ENCODE measurements at places on chromosomes 13 and 19.

- DNase-seq: no peak
Measured at GRCh38 chr13:47135800-47136503, 239.1 kb upstream of the HTR2A start.

GRCh38 chr19:41455936-41456335 is 13.0 kb downstream of the ERICH4 start:
- DNase-seq: no peak

GRCh38 chr19:634975-635652 is 1.8 kb upstream of the POLRMT start:
- DNase-seq: no peak

GRCh38 chr13:97878431-97879375 is 74.8 kb upstream of the IPO5 start:
- DNase-seq: no peak

GRCh38 chr19:51144482-51145045 is 2.5 kb downstream of the SIGLEC7 start:
- no peak for DNase-seq

DNA sequence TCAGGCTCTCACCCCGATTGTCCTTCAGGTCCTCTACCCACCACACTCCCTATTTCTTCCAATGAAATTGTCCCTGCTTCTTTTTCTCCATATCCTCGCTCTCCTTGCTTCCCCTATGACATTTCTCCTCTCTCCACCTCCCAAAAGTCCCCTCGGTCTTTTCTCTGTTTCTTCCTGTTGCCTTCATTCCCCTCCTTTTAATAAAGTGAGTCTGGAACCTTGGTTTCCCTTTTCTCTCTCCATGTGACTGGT is 676 bp upstream of the ZNF574 start:
- no peak for DNase-seq

GRCh38 chr19:10895920-10896319 is 24.6 kb downstream of the CARM1 start:
- no peak for DNase-seq

GRCh38 chr13:23510979-23511735 is 59.1 kb upstream of the TNFRSF19 start:
- no peak for DNase-seq

- no peak for DNase-seq
Measured at GRCh38 chr13:93561576-93562225, 335.1 kb downstream of the GPC6 start.

- peak; percentile 85 for DNase-seq
Measured at GRCh38 chr19:2887391-2887914, 13.3 kb upstream of the ZNF57 start.

DNA sequence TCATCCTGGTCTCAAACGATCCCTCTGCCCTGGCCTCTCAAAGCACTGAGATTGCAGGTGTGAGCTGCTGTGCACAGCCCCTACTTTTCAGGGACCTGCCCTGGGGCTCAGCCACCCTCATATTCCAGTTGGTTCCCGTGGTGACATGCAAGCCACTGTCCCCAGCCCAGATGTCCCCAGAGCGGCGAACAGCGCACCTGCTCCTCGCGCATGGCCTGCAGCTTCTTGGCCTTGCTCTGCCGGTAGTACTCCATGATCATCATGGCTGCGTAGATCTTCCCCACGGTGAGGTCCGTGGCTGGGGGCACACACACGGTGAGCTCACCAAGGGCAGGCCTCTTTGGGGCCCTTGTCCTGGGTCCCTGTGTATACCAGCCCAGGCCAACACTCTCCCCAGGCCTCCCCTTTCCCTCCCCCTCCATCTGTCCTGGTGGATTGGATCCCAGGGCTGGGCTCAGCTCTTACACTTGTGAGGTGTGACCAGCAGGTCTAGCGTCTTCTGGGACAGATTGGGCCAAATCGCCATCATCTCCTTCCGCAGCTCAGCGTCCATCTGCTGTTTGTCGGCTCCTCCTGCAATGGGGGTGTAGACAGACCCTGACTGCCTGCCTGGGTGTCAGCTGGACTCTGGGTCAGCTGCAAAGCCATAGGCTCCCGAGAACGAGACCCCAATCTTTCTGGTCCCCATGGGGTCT is 64.0 kb downstream of the IER2 start:
- DNase-seq: no peak

DNA sequence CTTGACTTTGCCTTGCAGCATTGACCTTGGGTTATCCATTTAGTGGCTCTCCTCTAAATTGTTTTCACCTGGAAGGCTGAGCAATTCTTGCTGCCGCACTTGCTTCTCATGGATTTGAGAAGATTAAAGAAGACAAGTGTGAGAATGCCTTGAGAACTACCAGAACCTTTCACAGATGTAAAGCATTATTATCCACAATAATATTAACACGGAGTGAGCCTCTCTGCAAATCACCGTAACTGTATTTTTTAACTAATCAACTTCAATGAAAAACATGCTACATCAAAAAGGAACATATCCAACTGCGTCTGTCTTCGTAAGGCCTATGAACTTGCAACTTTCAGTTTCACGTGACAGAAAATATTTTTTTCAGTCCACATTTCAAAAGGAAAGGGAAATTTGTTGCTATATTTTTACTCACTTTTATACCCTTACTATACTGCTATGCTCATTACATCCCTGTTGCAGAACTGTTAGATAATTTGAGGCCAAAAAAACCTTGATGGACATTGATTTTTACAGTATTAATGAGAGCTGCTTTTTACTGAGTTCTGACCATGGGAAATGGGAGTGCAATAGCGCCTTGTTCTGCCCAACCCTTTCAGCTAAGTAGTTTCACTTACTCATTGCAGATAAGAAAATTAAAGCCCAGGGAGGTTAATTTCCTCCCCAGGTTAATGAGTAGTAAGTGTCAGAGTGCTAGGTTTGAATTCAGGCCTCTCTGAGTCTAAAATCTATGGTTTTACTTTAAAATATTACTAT is 93.8 kb upstream of the RAP2A start:
- DNase-seq: no peak

DNA sequence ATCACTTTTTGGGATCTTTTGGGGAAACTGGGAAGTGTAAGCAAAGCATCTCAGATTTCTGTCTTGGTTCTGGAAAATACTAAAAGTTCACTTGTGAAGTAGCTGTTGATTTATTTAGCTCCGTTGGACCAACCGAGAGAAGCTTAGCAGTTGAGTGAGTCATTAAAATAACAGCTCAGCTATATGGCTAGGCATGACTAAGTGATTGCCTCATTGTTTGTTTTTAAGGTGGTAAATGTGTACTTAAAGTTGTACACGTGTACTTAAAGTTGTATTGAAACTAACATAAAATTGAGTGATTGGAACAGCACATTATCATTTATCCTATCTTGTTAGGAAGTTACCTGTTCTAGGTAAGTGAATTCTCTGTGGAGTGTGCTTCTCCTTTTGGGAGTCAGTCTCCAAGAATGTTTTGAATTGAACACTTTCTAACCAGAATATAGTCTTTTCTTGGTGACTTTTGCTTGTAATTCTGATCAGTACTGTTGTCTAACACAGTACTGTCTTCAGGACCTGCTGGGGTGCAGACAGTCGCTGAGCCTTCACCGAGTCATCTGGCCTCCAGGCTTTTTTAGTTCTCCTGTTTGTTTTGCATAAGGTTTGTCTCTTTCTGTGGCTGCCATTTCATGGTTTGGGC is 2.9 kb upstream of the DCUN1D2 start:
- DNase-seq: no peak

- no peak for DNase-seq
Measured at GRCh38 chr19:56141417-56141993, 418 bp downstream of the ZNF444 start.

- DNase-seq: peak; percentile 76
Measured at GRCh38 chr19:49672131-49672919, 4.7 kb upstream of the PRMT1 start.

DNA sequence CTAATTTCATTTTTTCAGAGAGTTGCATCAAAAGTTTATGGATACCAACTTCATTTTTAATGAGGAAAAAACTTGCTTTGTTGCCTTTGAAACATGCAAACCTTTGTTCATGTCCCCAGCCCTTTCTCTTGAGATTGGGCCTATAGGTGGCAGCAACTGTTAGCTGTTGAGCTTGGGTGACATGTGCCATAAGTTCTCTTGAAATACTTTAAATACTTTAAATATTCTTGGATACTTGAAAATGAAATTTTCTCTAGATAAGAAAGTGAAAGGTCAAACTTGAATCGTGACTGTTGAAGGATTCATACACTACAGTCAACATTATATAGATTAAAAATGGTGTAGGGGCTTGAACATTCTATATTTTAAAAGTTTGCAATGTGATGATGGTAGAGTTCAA is 294.9 kb downstream of the NDFIP2 start:
- DNase-seq: peak; percentile 74

- no peak for DNase-seq
Measured at GRCh38 chr19:40995355-40995754, 4.3 kb downstream of the CYP2B6 start.

DNA sequence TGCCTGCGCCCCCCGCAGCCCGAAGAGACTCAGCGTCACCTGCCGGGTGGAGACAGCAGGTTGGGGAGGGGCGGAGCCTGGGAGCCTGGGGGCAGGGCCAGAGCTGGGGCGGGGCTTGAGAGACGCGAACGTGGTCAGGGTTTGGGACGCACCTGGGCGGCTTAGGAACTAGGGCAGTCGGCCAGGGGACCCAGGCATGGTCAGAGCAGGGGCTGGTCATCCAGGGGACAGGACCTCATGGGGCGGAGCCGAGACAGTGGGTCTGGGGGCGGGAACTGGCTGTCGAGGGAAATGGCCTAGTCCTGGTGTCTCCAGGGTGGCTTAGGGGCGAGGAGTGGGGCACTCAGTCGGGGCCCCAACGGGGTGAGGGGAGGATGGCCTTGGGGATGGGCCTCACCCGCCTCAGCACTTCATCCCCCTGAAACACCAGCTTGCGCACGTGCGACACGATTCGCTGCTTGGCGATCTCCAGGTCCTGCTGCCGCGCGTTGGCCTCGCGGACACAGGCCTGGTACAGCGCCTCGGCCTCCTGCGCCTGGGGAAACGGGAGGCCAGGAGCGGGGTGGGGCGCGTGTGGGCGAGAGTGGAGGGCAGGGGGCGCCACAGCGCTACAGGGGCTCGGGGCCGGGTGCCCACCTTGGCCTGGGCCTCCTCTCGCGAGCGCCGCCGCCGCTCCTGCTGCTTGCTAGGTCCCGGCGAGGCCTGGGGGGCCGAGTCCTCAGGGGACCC is 5.8 kb downstream of the GMIP start:
- no peak for DNase-seq

GRCh38 chr13:99384468-99384867 is 77.3 kb upstream of the GPR183 start:
- DNase-seq: peak; percentile 40

- no peak for DNase-seq
Measured at GRCh38 chr13:45768656-45769479, 66.7 kb downstream of the CBY2 start.

DNA sequence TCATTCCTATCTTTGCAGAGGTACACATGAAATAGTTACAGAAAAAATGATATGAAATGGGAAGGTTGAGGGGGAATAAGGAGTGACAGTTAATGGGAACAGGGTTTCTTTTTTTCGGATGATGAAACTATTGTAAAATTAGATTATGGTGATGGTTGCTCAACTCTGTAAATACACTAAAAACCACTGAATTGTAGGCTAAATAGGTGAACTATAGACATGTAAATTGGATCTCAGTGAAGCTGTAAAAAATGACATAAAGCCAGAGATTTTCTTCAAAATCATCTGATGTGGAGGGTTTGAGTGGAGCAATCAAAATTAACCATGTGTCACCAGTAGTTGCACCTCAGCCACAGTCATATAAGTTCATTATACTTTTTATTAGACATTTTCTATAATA is 6.6 kb upstream of the FLT3 start:
- no peak for DNase-seq

DNA sequence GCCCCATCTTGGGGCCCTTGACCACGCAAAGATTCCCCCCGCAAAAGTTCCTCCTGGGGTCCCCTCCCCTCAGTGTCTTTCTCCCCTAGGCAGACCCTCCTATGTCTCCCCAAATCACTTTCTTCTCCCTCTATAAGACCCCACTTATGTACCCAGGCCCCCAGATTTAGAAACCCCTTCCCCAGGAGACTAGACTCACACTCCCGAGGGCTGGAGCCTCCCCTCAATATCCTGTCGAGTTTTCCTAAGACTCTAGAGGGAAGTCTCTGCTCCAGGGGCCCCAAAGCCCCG is 1.4 kb downstream of the SLC1A5 start:
- no peak for DNase-seq

- no peak for DNase-seq
Measured at GRCh38 chr13:72891423-72891822, 109.5 kb downstream of the PIBF1 start.

DNA sequence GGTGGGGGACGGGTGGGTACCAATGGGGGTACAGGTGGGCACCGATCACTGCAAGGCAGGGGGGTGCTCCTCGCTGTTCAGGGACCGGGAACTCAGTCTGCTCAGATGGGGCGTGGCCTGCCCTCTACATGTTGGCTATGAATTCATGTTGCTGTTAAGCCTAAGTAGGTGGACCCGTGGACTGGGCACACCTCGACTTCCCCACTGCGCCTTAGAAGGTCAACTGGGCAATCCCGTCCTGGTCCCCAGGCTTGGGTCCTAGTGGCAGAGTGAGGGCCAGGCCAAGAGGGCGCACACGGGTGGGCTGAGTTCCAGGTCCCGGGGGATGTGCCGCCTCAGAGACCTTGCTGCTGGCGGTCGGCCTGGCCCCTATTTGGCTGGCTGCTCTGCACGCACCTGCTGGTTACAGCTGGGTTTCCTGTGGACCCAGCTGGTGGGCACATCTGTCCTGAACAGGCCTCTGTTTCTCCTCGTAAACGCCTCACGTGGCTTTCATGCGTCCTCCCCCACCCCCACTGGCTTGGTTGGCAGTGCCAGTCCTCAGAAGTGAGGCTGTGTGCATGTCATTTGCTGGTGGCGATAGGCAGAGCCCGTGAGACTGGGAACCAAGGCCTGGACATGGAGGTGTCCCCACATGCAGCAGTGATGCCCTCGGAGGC is 13.5 kb upstream of the ZNF554 start:
- no peak for DNase-seq

DNA sequence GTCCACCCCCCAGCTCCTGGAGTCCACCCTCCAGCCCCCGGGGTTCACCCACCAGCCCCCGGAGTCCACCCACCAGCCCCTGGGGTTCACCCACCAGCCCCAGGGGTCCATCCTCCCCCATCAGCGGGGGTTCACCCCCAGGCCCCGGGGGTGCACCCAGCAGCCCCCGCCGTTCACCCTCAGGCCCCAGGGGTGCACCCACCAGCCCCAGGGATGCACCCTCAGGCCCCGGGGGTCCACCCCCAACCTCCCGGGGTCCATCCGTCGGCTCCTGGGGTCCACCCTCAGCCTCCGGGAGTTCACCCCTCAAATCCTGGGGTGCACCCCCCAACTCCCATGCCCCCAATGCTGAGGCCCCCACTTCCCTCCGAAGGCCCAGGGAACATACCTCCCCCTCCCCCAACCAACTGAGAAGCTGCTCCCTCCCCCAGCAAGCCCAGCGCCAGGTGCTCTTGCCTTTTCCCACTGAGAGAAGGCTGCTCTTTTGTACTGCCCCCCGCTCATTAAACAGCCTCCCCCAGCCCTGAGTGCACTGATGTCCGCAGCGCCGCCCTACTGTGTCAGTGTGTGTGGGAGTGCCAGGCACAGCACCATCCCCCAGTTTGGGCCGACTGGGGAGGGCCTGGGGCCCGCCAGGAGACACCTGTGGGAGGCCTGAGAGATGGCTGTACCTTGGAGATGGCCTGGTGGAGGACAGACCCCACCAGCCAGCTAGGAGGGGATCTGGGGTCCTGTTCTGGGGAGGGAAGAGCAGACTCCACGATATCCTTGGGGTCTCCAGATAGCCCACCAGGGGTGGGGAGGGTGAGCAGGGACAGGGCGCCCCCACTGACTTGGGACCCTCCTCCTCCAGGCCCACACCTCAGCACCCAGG is 750 bp upstream of the AMH start:
- DNase-seq: no peak
